Naive thymus-derived CD8-positive, alpha-beta T cell (primary cell): ENCODE measurements at places on chromosomes 5 and 9.

DNA sequence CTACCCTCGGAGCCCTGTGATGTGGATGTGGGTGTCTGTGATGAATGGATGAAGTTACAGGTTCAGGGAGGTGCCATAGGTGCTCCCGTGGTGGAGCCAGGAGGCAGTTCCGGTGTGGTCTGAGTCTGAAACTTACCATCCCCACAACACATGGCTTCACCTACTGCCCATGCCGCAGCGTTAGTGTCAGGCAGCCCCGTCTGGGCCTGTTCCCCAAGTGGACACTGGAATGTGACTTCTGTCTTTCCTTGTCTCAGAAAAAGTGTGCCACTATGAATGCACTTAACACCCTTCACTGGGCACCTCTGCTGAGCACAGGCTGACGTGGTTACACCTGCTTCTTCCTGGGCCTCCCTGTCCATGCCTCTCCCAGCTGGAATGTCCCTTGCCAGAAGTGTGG lies 8.6 kb downstream of the ANKRD33B start:
- no peak for DNase-seq

- DNase-seq, result no peak
These were observed 221.3 kb downstream of the NPR3 start for GRCh38 chr5:32932241-32932935.

GRCh38 chr9:34989946-34990635 lies 546 bp downstream of the DNAJB5 start:
- DNase-seq, result peak; percentile 48

GRCh38 chr9:133168432-133168831 lies 4.7 kb upstream of the GBGT1 start:
- no peak for DNase-seq

GRCh38 chr5:58937031-58937681 lies 354.3 kb downstream of the RAB3C start:
- no peak for DNase-seq

- no peak for DNase-seq
These were observed 274.5 kb downstream of the MAST4 start for GRCh38 chr5:66870708-66871107.

DNA sequence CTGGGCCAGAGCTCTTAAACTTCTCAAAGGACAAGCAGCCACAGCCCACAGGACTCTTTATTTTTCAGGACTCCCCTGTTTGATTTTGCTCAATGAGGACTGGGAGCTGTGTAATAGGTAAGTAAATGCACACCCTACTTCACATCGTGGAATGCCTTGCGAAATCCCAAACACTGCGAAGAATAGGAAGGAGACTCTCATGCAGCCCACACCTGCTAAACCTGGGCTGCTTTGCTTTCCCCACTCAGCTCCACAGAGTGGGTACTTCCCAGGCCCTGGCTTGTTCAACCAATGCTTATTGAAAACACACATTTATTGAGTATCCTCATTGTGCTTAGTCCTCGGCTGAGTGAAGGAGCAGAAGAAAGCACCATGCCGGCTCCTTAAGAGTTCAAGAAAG lies 103.3 kb upstream of the FSTL4 start:
- no peak for DNase-seq

- DNase-seq, result no peak
These were observed 27.9 kb downstream of the AMBP start for GRCh38 chr9:114050226-114050568.

GRCh38 chr5:42851481-42851880 lies 39.8 kb upstream of the SELENOP start:
- no peak for DNase-seq

DNA sequence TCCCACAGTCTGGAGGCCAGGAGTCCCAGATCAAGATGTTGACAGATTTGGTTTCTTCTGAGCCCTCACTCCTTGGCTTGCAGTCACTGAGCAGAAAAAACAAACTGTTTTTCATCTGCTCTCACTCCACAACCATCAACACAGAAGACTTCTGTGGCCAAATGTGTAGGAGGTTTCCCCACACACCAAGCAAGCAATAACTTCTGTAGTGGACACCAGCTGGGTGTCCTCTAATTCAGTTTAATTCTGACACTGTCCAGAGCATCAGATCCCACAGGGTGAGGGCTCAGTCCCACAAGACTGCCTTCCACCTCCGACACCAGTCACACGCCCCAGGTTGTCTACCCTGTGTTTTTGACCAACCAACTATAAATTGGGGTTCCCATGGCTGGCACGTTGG lies 209.9 kb downstream of the AOPEP start:
- DNase-seq, result no peak

- no peak for DNase-seq
These were observed 202.0 kb downstream of the AUH start for GRCh38 chr9:91159664-91160121.

DNA sequence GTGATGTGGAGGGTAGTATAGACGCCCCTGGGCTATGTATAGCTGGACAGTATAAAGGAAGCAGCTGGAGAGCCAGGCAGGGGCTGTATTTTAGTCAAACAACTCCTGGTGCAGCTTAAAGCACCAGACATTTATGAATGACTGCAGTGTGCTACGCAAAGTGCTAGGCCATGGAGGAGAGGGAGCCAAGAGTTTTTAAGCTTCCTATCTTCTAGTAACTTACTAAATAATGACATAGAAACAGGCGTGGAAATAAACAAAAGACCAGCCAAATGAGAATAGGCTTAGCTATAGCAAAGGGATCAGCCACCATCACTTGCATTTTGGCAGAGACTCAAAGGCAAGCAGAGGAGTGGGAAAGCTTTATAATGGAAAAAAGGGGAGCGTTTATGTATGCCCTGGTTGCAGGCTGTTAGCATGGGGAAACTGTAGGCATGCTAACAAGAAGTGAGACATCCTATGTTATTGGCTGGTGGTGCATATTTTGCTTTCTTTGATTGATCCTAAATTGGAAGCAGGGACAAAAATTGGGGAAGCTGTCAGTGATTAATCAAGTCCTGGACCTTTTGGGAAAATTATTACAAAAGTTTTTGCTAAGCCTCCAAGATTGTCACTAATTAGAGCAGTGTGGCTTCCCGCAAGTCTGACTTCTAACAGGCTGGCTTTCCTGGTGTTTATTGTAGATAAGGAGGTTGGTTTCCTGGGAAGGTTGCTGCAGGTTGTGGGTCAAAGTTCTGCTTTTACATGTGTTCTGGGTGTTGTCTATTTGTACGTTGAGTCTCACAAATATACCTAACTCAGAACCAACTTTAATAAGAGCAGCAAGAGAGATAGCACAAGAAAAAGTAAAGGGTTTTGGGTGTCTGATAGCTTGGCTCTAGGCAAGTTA lies 46.6 kb downstream of the RAB3C start:
- no peak for DNase-seq

DNA sequence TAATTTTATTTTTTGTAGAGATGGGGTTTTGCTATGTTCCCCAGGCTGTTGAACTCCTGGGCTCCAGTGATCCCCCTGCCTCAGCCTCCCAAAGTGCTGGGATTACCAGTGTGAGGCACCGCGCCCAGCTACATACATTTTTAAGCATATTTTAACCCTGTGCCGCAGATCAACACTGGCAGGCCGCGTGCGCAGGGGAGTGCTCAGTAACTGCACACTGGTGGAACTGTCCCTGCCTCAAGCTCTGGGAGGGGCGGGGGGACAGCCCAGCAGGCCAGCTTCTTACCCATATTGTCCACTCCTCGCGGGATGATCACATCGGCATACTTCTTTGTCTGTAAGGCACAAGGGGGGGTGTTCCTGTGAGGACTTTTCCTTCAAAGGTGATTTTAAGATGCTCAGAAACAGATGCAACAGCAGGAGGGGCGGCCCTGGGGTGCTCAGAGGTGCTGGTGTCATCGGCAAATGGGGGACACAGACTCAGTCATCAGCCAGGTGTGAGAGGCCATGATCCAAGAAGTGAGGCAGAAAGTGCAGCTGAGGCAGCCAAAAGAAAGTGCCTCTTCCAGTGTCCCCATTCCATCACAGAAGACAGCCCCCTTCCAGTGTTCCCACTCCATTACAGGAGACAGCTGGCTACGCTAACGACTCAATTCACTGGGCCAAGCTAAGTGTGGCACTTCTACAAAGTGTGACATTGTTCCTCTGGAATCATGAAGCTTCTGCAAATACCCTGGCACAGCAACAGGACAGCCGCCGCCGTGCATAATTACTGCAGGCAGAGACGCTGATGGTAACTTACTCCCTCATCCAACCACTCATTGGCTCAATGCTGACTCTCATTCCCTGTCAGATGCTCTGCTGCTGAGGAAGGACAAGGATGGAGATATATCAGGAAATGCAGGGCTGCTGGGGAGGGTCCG lies 5.2 kb downstream of the UCK1 start:
- no peak for DNase-seq

- no peak for DNase-seq
These were observed 36.7 kb upstream of the KCNIP1 start for GRCh38 chr5:170466988-170467707.

- no peak for DNase-seq
These were observed 155.7 kb downstream of the C9orf50 start for GRCh38 chr9:129464972-129465833.

- DNase-seq, result no peak
These were observed 12.2 kb upstream of the VAV2 start for GRCh38 chr9:134004131-134004873.

- no peak for DNase-seq
These were observed 266.0 kb upstream of the TRIM32 start for GRCh38 chr9:116420993-116421538.

GRCh38 chr9:27086818-27087680 lies 22.0 kb upstream of the TEK start:
- DNase-seq, result no peak

GRCh38 chr5:16561660-16562059 lies 55.1 kb downstream of the RETREG1 start:
- DNase-seq, result no peak

DNA sequence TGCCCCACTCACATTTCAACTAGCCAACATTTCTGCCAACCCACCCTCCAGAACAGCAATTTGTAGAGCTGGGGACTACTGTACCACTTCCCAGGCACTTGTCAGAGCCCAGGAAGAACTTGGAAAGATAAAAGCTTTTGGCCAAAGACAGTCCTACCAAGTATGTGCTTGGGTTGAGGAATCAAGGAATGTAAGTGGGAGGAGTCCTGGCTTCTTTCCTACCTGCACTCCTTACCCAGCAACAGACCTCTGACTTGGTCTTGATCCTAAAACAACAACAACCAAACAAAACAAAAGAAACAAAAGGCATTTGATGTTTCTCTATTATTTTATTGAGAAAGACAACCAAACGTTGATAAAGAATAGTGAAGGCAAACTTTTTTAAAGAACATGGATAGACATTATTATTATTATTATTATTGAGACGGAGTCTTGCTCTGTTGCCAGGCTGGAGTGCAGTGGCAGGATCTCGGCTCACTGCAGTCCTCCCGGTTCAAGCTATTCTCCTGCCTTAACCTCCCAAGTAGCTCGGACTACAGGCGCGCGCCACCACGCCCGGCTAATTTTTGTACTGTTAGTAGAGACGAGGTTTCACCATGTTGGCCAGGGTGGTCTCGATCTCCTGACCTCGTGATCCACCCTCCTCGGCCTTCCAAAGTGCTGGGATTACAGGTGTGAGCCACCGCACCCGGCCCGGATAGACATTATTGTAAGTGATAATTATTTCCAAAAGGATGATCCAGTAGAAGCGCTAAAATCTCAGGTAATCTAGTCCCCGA lies 33.5 kb downstream of the ANXA2R start:
- DNase-seq, result no peak

GRCh38 chr9:120375316-120375715 lies 204.7 kb downstream of the CDK5RAP2 start:
- no peak for DNase-seq

DNA sequence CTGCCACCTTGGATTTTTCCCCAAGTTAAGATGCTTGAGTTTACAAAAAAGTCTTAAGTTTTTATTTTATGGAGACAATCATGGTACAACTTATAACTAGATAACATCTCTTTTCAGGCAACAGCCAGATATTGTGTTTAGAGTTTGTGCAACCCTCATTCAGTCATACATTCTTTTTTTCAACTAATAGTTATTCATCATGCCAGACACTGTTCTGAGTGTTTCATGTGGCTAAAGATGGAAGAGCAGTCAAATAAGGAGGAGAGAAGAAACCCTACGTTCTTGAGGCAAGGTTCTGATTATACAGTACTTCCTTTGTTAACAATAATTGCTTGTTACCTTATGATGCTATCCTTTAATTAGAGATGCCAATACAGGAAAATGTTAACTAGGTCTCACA lies 42.1 kb upstream of the ZNF462 start:
- no peak for DNase-seq

GRCh38 chr5:79961716-79962574 lies 29.1 kb downstream of the MTX3 start:
- DNase-seq, result no peak

GRCh38 chr5:169527863-169528262 lies 55.7 kb upstream of the SPDL1 start:
- no peak for DNase-seq

DNA sequence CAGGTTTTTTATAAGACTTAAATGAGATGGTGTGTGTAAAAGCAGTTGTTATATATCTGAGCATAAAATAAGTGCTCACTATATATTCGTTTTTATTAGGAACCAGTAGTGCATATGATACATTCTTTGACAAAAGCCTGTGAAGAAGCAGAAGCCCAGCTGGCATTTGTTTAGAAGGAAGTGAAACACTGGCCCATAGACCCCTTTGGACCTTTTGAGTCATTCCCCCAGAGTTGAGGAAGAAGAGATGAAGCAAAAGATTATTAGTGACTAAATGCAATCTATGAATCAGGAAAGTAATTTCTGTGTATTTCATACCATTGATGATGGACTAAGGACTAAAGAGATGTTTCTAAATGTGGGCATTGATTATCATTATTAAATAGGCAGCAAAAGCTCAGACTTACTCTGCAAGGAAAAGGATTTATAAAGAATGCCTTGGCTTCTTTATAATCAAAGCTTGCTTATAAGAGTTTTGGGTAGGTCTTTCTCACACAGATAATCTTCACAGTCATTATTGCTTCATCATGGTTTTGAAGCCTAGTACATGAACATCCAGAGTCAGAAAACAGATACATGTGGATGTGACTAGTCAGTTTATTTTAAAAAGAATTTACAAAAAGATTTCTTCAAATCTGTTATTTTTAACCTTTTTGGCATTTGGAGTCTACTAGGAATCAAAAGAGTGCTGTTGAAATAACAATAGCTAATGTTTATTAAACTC lies 16.9 kb upstream of the FER start:
- DNase-seq, result no peak

DNA sequence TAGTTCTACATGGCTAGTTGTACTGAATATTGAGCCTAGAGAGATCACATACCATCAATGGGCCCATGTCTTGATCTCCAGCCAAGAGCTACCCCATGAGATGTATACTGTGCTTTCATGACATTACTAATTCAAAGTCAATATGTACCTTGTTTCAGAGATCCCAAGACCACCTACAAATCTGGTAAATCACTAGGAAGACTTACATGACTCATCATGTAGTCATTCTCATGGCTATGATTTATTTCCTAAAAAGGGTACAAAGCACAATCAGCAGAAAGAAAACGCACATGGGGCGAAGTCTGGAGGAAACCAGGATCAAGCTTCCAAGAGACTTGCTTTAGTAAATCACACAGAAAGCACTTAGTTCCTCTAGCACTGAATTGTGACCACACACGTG lies 103.0 kb downstream of the PCSK5 start:
- no peak for DNase-seq

DNA sequence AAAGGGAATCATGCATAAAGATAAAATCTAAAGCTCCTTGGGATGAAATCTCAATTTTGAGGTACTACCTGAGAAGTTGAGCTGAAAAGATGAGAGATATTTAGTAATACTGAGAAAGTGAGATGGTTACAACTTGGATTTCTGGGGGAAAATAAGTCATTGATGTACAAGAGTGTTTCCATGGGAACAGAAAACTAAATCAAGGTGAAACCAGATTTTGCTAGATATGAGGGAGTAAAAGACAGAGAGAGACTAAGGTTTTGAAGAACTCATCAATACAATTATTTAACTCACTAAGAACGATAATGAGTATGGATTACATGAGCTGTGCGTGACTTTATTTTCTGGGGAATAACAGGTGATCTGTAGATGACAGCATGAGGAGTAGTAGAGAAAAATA lies 10.2 kb upstream of the ST8SIA4 start:
- DNase-seq, result no peak
